Esophagus mucosa (tissue), 1 donor: ENCODE measurements at places on chromosomes 3 and 15.

DNA sequence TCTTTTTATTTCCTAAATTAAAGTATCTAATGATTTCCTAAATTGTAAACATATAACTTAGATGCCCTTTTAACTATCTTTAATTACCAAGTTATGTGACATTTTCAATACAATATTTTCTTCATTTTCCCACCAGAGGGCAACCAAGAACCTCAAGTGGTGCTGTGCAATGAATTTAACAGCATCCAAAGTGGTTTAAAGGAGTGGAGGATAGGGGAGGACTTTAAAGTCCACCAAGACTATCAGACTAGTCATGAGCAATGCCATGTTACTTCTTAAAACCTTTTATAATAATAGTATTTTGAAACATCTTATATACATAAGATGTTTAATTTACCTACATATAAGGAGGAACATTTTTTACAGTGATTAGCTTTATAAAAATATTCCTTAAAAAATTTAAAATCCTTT is 74.4 kb downstream of the DLG1 start:
- ATAC-seq: peak; percentile 54

DNA sequence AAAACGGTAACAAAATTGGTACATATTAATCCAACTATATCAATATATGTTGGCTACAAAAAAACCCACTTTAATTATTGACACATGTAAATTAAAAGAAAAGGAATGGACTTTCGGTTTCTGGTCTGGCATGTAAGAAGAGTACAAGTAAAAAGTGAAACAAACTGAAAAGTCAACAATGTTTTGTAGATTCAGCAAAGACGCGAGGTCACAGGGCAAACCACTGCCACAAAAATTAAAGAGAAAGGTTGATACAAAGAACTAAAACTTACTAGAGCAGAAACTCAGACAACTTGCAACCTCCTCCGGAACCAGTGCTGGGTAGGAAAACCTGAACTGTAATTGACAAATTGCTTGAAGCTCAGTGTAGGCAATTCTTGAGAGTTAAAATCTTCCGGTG is 110.6 kb upstream of the ARPP21 start:
- ATAC-seq: no peak

DNA sequence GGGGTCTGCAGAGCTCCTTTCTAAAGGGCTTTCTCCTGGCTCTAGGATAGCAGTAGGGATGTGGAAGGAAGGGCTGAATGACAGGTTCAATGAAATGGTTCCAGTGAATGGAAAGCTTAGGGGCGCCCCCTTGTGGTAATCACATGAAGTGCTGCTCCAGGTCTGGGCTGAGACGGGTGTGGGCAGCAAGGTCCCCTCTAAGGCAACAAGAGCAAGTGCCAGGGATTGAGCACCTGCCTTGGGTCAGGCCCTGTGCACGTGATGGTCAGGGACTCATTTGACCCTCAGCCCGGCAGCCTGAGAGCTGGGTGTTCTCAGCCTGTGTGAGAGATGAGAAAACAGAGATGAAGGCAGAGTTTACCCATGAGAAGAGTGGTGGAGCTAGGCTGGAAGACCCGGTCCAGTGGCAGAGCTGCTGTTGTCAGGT is 12.1 kb upstream of the CX3CR1 start:
- peak; percentile 65 for ATAC-seq

DNA sequence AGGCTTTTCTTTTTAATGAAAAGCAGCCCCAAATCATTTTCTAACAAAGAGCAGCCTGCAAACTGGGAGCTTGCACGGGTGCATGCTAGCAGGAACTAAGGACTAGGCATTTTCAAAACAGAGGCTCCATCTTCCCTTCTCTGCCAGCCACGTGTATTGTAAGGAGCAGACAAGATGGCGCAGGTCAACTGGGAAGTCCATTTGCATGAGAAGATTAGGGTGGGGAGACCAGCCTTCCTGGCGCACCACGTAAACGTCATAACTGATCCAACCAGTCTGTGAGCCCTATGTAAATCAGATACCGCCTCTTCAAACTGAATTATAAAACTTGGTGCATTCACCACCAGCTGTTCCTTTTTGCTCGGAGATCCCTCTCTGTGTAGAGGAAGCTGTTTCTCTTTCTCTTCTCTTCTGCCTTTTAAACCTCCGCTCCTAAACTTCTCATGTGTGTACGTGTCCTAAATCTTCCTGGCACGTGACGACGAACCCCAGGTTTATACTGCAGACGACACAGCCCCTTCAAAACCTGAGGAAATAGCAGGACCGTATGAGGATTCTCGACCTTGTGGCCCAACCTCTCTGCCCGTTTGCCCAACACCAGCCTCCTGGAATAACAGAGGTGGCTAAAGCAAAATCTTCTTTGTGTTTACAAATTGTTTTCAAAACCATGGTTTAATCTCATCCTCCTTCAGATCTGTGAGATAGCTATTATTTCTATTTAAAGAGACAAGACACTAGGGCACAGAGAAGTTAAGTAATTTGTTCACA is 26.4 kb upstream of the SLC30A4 start:
- ATAC-seq: no peak

DNA sequence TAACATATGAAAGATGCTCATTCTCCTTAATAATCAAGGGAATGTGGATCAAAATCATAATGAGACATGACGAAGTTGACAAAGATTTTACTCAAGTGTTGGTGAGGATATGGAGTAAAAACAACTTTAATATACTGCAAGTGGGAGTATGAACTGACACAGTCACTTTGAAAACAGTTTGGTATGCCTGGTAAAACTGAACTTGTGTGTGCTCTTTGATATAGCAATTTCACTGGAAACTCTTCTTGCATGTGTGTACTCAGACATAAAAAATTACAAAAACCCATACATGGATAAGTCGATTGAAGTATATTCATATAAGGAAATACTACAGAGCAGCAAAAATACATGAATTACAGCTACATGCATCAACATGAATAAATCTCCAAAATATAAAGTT is 182.5 kb downstream of the NFKBIZ start:
- no peak for ATAC-seq

- no peak for ATAC-seq
These were observed 126.7 kb upstream of the NR2E3 start for GRCh38 chr15:71683411-71684274.

- ATAC-seq: no peak
These were observed 976.0 kb downstream of the GBE1 start for GRCh38 chr3:80785475-80785874.

DNA sequence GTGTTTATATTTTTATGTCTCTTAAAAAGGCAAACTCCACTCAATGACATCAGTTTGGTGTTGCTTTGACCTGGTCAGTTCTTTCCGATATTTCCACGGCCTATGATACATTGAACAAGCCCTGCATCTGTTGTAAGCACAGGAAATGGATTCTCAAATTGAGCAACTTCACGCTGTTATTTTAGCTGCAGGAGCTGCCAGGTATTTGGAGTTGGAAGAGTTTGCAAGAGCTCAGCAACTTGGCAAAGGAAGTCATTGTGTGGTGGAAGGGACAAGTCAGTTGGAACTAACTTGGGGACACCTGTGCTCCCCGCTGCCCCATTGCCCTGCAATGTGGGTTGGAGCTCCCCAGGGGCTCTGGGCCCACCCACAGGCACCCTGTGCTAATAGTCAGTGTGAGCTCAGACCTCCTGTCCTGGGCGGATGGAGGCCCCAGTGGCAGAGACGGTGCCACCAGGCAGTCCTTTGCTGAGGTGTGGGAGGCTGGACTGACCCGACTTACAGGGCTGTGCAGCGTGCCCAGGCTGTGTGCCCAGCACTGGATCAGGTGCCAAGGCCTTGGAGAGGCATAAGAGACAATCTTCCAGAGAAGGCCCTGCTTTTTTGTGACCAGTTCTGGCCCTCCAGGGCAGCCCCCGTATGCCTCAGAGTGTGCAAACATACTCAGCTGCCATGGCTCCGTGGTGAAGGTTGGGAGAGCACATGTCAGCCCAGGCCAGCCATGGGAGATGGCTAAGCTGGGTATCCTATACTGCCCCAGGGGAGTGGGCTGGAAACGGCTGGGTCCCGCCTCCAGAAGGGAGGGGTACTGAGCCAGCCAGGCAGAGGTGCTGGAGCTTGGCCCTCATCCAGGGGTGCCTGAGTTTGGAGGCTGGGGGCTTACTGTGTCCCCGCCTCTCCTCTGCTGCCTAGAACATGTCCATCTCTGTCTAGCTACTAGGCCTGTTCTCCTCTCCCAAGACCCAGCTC is 43.5 kb downstream of the KY start:
- peak; percentile 14 for ATAC-seq

DNA sequence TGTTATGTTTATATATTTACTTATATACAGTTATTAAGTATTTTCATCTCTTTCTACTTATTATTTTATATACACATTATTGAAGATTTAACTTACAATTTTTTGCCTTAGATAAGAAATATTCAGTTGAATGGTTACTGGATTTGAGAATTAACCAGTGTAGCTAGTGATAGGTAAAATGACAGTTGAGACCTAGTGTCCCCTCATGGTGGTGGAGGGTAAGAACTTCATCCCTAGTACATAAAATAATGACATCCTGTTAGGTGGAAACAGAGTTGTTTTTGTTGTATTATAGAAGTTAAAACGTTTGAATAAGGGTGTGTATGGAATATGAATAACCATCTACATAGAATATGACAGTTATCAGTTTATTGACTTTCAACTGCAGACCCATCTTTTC is 1152.4 kb upstream of the ALCAM start:
- no peak for ATAC-seq

GRCh38 chr3:5275529-5275928 is 88.0 kb downstream of the EDEM1 start:
- no peak for ATAC-seq

- ATAC-seq: peak; percentile 86
These were observed 740 bp upstream of the ZBTB47 start for GRCh38 chr3:42652611-42653302.

DNA sequence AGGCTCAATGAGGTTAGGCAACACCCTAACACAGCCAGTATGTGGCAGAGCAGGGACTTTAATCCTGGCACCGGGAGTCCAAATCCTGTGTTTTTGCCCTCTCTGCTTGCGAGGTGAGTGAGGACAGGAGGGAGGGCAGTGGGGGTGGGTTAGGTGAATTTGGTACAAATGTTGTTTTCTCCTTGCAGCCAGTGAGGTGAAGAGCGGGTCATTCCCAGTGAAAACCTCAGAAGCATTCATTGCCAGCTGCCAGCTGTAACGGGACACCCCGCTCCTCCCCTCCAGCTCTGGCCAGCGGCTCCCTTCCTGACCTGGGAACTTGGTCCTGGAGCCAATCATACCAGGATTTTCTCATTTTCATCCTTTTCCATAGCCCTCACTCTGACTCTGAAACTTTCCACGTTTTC is 45.7 kb upstream of the RAB6B start:
- no peak for ATAC-seq

DNA sequence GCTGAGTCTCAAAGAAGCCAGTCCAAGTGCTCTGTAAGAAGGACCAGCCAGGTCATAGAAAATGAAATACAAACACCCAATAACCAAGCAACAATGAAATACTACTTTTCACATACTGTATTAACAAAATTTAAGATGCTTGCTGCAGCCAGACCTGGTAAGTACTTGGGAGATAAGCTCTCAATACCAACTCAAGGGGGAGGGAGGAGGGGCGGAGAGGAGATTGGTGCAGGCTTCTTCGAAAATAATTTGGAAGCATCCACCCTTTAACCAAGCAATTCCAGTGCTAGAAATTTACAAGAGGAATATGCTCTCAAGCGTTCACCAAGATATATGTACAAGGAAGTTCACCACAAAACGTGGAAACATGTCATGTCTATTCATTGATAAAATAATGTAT is 7.6 kb upstream of the LRRC2 start:
- ATAC-seq: no peak

- ATAC-seq: no peak
These were observed 46.7 kb downstream of the MCF2L2 start for GRCh38 chr3:183381673-183382072.

DNA sequence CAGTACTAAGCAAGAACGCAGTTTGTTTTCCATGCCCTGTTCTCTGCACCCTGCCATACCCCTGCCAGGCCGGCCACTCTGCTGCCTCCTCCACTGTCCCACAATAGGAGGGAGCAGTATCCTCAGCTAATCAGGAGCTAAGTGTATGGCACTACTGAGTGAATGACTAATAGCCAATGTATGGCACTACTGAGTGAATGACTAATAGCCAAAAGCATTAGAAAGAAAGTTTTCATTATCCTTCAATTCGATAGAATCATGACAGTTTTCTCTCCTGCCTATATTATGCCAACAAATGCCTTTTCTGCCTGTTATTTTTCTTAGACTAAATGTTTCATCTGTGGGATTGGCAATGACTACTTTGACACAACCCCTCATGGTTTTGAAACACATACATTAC is 107.5 kb upstream of the CHRM5 start:
- ATAC-seq: peak; percentile 87

DNA sequence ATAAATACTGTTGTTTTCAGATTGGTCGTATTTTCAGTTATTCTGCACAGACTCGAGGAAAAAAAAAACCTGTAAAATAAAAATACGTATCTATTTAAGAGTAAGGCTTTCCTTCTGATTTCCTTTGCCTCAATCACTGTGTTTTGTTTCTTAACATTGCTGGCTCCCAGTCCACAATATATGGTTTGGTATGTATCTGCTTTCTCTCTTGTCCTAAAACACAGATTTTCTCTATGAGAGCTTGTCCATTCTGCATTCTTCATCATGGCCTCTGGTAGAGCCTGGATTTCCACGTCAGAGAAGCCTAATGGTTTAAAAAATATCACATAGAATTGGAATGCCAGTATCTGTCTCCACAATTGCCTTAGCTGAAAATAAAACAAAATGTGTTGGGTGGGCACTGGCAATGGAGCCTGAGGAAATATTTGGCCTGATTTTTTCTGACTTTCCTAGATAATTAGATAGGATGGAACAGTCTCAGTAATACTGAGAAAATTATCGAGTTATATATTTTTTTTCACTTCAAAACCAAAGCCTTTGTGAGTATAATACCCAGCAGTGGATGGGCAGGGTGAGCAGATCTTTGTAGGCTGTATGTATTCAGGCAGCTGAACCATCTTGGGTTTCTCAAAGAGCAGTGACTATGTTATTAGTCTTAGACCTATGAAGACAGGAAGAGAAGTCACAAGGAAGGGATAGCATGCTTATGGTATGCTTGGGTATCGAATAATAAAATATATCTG is 1.9 kb downstream of the CD200 start:
- ATAC-seq: no peak
